ENCODE measurements at places on chromosomes 6 and 20.

DNA sequence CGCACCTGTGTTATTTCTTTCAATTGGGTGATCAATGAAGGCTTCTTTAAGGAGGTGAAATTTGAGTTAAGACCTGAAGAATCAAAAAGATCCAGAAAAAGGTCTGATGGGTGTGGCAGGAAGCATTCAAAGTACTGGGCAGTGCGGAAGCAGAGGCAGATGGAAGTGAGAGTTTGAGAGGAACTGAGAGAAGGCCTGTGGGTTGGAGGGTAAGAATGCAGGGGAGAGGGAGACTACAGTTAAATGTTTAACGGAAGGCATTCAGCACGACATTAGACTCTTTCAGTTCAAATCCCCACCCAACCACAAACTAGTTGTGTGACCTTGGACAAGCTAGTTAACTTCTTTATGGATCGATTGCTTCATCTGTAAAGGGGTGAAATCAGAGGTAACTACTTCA is 50.5 kb upstream of the GCM1 start:
- DNase-seq, result no peak

GRCh38 chr6:6007366-6008088 is 802 bp upstream of the NRN1 start:
- no peak for DNase-seq

GRCh38 chr20:56801971-56802755 is 173.1 kb downstream of the TFAP2C start:
- no peak for DNase-seq

- DNase-seq, result no peak
Observed at GRCh38 chr6:3755637-3756545, 4.4 kb upstream of the PXDC1 start.

GRCh38 chr6:149035766-149036165 is 281.7 kb upstream of the TAB2 start:
- no peak for DNase-seq
